ENCODE measurements at places on chromosomes 13 and 19.

DNA sequence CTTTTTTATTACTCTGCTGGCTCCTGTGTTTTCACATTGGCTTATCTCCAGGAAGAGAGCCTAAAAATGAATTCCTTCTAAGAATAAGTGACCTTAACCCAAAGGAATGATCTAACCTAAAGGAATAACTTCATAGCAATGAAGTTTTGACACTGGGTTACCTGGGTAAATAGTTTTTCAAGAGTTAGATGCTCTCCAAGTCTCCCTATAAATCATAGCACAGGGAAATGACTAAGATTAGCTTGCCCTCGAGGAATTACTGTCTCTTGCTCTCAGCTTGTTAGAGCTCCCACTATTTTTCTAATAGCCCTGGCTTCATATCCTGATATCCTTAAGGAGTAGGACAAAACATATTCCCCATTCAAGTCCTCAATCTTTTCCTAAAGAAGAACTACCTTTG lies 66.3 kb downstream of the SPRY2 start:
- no peak for DNase-seq

DNA sequence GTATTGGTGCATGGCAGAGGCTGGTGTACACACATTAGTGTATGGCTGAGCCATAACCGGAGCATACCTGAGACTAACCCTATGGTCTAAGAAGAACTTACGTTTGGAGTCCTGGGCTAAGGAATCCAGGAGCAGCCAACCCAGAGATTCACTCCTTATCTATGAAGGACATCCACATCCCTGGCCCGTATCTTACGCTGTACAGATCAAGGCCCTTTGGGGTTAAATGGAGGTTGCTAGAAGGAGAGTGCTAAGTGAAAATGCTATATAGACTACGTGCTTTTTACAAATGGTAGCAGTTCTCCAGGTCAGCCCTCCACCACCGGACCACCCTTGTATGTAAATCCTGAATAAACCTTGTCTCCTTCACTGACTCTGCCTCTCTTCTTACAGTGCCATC lies 1.9 kb upstream of the SUGT1 start:
- DNase-seq, result no peak

GRCh38 chr13:53379485-53379884 lies 350.9 kb downstream of the OLFM4 start:
- no peak for DNase-seq

- no peak for DNase-seq
These were observed 1279.8 kb upstream of the PCDH9 start for GRCh38 chr13:68509734-68510621.

DNA sequence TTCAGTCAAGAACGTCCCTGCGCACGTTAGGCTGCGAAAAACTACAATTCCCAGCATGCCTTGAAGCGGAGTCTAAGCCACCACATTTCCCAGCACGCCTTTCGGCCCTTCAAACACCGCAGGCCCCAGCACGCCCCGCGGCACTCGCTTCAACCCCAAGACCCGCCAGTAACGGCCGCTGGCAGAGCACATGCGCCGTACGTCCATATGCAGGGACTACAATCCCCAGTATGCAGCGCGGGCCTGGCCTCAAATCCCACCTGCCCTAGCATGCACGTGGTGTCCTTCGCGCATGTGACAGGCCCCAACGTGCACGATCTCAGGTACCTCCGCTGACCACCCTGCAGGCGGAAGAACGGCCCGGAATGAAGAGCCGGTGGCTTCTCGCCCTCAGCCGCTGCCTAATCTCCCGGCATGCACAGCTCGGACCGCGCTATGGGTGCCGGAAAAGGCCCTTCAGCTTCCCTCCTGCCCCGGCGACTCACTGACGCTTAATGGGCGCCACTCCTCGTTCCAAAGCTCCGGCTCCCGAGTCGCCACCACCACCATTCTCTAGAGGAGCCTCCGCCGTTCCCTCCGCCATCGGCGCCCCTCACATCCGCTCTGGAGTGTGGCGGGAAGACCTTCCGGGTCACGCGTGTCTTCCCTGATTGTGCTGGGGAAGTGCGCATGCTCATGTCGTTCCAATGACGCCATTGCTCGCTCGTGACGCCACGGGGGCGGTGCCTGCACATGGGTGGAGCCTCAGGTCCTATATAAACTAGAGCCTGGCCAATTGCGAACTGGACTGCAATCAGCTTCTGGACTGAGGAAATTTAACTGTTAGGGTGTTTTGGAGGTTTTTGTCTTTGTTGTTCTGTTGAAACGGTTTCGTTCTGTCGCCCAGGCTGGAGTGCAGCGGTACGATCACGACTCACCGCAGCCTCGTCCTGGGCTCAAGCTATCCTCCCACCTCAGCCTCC lies at the start of gene DUS3L:
TSS of gene DUS3L (minus strand) at position 605 of the 962 bp plus-strand sequence. CDS start at position 583, 22 bp downstream.
- DNase-seq, result peak; percentile 84

GRCh38 chr19:45674946-45675345 lies 6.9 kb downstream of the GIPR start:
- DNase-seq, result no peak

GRCh38 chr13:113997845-113998751 lies 24.2 kb upstream of the C13orf46 start:
- no peak for DNase-seq

GRCh38 chr19:940591-941291 lies 14.9 kb downstream of the ARID3A start:
- no peak for DNase-seq

DNA sequence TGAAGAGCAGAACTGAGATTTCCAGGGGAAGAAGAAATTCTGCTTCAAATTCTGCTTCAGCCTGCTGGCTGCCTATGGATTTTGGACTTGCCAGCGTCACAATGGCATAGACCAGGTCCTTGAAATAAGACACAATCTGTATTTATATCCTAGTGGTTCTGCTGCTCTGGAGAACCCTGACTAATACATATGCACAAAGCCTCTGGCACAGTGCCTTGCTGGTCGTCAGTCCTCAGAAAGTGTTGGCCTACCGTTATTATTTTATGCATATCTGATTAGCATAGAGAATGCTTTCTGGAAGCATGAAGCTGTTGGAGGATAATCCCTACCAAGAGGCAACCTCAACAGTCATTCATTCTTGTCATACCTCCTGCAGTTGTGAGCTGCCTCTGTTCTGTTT lies 213.7 kb downstream of the B3GLCT start:
- DNase-seq, result no peak

DNA sequence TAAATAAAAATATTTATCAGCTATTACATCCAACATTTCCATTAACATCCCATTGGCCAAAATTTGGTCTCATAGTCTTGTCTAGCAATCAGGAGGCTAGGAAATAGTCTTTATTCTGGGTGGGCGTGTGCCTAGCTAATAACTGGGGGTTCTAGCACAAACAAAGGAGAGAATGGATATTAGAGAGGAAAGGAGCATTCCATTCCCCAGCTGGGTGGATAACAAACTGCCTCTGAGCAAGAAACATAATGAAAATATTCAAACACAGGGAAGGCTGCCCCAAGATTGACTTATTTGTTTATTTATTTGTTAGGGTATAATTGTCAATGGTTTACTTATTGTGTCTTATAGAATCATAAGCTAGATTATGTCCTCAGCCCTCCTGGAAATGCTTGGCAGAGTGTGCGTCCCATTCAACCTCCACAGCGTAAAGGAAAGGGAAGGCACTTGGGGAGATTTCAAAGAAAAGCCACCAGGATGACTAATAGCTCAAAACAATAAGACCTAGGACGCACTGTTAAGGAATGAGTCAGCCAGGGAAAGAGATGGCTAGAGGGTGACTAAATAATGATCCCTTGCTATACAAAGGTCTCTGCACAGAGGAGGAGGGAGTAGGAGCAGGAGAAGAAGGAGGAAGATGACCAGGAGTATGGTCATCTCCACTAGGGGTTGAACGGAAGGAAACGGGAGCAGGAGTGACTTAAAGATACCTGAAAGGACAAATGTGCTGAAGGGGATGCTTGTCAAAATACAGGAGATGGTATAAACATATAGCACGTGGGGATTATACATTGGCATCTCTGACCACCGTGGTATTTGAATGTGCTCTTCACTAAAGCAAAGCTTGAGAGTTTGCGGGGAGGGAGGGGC lies 23.5 kb upstream of the USP12 start:
- DNase-seq, result no peak

GRCh38 chr19:4130744-4131438 lies 7.0 kb upstream of the MAP2K2 start:
- DNase-seq, result no peak

DNA sequence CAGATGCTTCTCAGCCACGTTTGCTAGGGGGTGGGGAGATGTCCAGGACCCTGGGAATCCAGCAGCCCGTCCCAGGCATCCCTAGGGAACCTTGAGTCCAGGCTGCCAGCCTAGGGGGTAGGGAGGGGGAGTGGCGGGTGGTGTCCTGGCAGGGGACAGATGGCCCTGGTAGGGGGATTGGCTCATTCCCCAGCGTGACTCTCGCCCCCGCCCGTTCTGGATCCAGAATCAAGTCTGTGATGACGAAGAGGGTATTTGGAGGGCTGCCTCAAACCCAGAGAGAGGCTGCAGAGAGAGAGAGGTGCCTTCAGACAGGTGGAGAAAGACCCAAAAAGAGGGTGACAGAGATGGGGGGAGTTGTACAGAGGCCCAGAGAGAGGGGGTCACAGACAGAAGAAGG lies 4.1 kb downstream of the SLC17A7 start:
- no peak for DNase-seq

- no peak for DNase-seq
These were observed 3.4 kb downstream of the TBXA2R start for GRCh38 chr19:3603121-3603811.

- no peak for DNase-seq
These were observed 6.4 kb downstream of the EPN1 start for GRCh38 chr19:55681131-55682092.

- DNase-seq, result no peak
These were observed 2.0 kb downstream of the SLC1A5 start for GRCh38 chr19:46786236-46787039.

DNA sequence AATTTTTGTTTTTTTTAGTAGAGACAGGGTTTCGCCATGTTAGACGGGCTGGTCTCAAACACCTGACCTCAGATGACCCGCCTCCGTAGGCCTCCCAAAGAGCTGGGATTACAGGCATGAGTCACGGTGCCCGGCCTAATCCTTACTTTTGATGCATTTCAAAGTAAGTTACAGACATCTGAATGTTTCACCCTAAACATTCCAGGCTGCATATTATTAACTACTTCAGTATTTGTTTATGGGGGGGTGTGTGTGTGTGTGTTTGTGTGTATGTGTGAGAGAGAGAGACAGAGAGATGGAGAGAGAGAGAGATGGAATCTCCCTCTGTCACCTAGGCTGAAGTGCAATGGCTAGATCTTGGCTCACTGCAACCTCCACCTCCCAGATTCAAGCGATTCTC lies 13.1 kb downstream of the SULT2B1 start:
- no peak for DNase-seq

GRCh38 chr13:46183018-46183946 lies 1.3 kb upstream of the LCP1 start:
- DNase-seq, result no peak

DNA sequence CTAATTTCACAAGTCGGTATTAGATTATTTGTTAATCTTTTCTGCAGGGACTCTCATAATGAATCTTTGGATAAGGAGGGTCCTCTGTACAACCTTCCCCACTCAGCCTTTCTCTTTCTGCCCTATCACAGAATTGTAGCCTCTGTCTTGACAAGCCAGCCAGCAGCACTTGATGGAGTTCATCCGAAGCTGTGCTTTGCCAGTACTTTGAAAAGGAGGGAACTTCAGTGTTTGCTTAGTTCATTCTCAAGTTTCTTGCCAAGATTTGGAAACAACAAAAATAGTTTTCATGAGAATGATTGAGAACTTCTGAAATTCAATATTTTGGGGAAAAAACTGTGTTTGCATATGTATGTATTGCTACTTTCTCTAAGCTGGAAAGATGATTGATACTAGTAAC lies 69.3 kb upstream of the HMGB1 start:
- DNase-seq, result no peak

- no peak for DNase-seq
These were observed 18.2 kb downstream of the LRRC4B start for GRCh38 chr19:50549927-50550593.

DNA sequence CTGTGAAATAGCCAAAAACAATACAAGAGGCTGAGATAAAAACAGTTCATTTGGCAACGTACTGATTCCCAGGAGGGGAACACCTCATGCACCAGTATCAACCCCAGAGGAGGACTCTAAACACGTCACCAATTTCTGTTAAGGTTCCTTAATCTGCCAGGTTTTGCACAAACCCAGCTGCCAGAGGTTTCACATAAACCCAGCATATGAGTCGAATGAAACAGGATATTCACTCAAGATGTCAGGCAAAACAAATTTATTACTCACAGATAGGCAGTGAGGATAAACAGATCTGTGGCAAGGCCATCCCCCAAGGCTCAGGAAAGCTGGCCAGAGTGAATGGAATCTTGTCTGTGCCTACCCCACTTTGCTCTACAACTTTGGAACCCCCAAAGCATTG lies 210.9 kb downstream of the GPC5 start:
- DNase-seq, result no peak

GRCh38 chr13:42892760-42893159 lies 99.3 kb downstream of the EPSTI1 start:
- no peak for DNase-seq
